ENCODE measurements at places on chromosomes 4 and X.

GRCh38 chr4:124183926-124184325, 528.6 kb downstream of the ANKRD50 start:
- no peak for DNase-seq

DNA sequence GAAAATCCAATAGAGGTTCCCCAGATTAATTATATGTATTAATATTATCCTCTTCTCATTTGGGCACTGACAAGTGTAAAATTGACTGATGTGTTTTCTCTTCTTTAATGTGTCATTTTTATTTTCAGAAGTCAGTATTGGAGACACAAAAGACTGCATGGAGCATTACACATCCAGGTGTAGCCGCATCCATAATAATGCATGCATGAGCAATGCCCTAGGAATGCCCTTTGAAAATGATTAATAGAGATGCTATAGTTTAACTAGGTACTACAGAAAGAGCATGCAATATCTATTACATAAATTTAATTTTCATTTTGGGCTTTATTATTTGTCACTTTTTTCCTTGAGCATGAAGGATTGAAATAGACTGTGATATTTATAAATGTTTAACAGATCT, 509.9 kb downstream of the SPOCK3 start:
- no peak for DNase-seq

DNA sequence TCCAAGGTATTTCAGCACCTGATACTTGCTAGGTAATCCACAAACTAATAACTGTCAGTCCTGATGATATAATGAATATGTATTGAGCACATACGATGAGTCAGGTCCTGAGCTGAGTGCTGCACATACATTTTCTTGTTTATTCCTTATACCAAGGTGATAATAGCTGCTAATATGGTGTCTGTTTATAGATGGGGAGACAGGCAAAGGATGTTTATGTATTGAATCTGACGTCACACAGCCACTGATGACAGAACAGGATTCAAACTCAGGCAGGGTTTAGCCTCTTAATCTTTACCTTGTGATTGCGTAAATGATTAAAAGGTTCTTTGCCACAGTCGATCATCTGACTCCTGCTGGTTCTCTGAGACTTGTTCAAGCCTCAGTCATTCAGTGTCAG, 609.9 kb upstream of the CPEB2 start:
- no peak for DNase-seq

- no peak for DNase-seq
Measured at GRCh38 chr4:6204871-6205566, 4.7 kb upstream of the JAKMIP1 start.

GRCh38 chrX:123256378-123256777, 72.3 kb downstream of the GRIA3 start:
- DNase-seq: no peak

- no peak for DNase-seq
Measured at GRCh38 chr4:177455561-177455970, 13.3 kb upstream of the AGA start.

DNA sequence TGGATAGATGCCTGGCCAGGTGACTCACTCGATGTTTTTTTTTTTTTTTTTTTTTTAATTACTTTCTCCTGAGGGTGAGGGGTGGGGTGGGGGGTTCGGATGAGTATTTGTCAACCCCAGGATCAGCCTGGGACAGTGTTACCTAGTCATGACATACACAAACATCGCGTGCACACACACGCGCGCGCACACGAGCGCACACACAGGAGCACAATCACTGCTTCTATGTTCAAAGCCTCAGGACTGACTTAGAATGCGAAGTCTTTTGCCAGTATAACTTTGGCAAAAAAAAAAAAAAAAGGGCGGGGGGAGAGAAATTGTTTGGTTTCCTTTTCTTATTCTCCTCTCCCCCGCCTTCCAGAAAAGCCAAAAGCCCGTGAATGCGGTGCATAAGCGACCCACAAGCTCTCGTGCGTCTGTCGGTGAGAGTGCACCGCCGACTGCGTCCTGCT, 115.0 kb upstream of the TEX13C start:
- no peak for DNase-seq

DNA sequence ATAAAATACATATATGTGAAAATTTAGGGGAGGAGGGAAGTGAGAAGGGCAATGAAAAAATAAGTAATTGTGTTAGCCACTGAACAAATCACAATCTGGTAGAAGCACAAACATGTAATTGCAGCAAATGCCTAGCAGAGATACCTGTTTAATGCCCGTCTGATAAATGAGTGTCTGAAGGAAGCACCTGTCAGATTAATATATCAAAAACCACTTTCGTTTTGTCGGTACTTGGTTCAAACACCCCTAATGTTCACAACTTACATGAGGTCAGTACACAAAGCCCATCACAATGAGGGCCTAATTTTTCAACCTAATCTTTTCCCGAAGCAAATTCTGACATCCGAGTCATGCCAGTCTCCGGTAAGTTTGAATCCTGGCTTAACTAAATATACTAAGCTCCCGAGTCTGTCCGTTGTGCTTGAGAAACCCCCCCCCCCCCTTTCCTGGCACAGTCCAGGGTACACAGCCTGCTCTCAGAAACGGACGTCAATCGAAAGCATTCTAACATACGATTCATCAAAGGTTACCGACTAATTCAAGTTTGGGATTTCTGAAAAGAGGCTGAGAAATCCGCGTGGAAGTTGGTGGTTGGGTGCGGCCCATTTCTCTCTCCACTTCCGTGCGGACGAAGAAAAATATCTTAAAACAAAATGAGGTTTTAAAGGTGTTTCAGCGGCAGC, 758 bp downstream of the SDAD1 start:
- no peak for DNase-seq
